ENCODE measurements at places on chromosomes 12 and 14. TPM values are rescaled to one million over a fixed set of nuclear protein-coding genes. Genes with fewer than 3 reads are reported as not detected.

NUAK1 gene
- 9.6 TPM for total RNA-seq

SELPLG gene
- 5.3 TPM for total RNA-seq

GARIN6 gene
- not detected for total RNA-seq

KRT83 gene
- total RNA-seq: not detected

SLC38A2 gene
- total RNA-seq: 264 TPM

DNAI7 gene
- 1.5 TPM for total RNA-seq

DNA sequence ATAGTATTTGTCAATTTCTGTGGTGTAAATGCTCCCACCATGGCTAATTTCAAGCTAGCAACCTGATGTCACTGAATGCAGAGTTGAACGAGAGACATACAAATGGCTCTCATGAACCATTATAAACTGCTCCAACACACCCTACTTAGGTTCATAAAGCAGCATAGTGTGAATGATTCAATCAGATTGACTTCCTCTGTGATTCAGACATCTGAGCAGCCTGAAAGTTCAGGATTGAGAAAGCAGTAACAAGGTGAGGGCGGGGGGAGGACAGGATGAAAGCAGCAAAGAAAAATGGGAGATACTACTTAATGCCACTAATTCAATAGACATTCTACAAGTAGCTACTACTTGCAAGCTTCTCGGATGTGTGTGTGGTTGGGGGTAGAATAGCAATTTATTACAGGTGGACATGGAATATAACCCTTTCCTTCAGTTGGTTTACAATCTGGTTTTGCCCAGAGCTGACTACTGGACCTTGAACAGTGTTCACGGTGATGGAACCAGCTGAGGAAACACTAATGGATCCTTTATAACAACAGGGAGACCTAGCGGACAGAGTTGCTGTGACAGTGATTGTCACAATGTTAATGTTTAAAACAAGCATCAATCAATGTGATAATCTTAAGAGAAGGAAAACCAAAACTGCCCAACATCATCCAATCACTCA is 52.5 kb upstream of the PELI2 start:
- H3K27ac ChIP-seq: no peak overlapping the region
- no peaks in the 10 kb centered on the region for H3K27me3 ChIP-seq
- no peak overlapping the region for H3K4me3 ChIP-seq
- DNase-seq: no peak

DNA sequence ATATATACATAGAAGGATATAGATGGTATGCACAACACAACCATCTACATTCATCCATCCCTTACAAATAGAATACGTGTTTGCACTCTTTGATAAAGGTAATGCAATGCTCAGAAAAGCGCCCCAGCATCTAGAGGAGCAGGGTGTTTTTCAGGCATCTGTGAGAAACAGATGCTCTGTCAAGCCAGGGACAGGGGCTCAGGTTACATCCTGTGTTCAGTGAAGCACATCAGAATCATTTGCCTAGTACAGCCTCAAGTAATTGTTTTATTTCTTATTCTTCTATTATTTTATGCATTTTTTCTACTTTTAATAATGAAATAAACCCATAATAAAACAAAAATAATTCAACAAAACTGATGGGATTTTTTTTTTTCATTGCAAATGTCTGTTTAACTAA is 50.5 kb upstream of the HIF1A start:
- no peaks in the 10 kb centered on the region for H3K36me3 ChIP-seq
- DNase-seq: no peak
- no peaks in the 10 kb centered on the region for H3K4me1 ChIP-seq
- H3K4me3 ChIP-seq: no peak overlapping the region
- no peaks in the 10 kb centered on the region for H3K27me3 ChIP-seq

- H3K4me1 ChIP-seq: no peaks in the 10 kb centered on the region
- no peaks in the 10 kb centered on the region for H3K36me3 ChIP-seq
- no peaks in the 10 kb centered on the region for H3K27me3 ChIP-seq
- no peak overlapping the region for H3K27ac ChIP-seq
- no peak for DNase-seq
Measured at GRCh38 chr12:111936869-111937268, 76.1 kb downstream of the TMEM116 start.

GRCh38 chr14:21825149-21825743 is 151.6 kb upstream of the OR4E1 start:
- DNase-seq: no peak
- H3K4me3 ChIP-seq: no peak overlapping the region
- H3K4me1 ChIP-seq: no peaks in the 10 kb centered on the region
- H3K27ac ChIP-seq: no peak overlapping the region

GRCh38 chr14:100203962-100204834 is 34.7 kb upstream of the YY1 start:
- no peaks in the 10 kb centered on the region for H3K4me1 ChIP-seq
- no peak for DNase-seq
- no peaks in the 10 kb centered on the region for H3K36me3 ChIP-seq
- no peaks in the 10 kb centered on the region for H3K27me3 ChIP-seq
- H3K4me3 ChIP-seq: no peak overlapping the region
- no peak overlapping the region for H3K27ac ChIP-seq

DNA sequence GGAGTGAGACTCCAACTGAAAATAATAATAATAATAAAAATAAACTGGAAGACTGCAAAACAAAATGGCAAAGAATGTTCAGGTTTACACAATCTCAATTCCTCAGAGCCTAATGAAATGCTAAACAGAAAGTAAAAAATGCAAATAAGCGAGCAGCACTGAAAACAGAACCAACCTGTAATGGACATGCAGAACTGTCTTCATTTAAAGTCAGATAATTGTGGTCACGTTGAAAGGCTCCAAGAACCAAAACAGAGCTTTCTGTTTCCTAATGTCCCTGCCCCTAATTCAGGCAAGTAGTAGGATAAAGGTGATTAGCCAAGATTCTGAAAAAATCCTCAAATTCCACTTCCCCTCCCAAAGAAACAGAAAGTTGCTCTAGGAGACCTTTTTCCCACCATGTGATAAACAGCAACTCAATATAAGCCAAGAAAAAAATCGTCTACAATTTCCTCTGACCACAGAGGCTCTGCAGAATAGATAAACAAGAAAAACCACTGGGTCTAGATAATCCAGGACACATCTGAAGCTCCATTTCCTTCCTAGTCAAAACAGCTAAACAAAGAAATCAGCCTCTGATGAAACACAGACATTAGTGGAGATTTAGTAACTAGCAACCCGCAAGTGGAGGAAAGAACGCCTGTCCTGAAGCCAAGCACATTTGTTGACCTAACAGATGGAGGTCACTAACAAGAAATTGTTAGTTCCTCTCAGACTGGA is 3.0 kb downstream of the MIS18BP1 start:
- H3K4me1 ChIP-seq: no peaks in the 10 kb centered on the region
- H3K27ac ChIP-seq: peak overlapping the region; percentile 1
- H3K4me3 ChIP-seq: no peak overlapping the region
- no peaks in the 10 kb centered on the region for H3K27me3 ChIP-seq

DNA sequence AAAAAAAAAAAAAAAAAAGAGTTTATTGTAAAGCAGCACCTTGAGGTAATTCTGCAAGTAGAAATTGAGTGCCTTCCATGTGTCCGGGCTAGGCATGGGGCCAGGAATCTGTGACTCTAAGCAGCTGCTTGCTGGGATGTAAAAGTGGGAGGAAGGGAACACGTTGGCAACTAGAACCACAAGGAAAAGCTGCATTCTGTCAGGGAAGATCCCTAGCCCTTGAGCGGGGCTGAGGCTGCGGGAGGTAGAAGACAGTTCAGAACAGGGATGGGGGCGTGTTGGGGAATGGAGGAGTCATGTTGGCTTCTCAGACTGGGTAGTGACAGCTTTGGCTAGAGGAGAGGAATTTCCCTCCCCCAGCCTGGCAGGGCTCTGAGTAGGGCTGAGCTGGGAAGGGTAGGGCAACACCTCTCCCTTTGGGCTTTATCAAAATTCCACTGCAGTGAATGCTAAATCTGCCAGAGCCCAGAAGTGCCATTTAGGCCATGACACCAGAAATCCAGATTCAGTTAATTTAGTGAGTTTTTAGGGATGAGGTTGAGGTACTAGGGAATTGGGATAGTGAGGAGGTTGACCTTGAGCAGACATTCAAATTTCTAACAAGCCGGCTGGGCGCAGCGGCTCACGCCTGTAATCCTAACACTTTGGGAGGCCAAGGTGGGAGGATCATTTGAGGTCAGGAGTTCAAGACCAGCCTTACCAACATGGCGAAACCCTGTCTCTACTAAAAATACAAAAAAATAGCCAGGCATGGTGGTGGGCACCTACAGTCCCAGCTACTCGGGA is 3.4 kb upstream of the TRAFD1 start:
- no peaks in the 10 kb centered on the region for H3K36me3 ChIP-seq
- peak; percentile 65 for DNase-seq
- no peaks in the 10 kb centered on the region for H3K4me1 ChIP-seq
- no peak overlapping the region for H3K4me3 ChIP-seq

- no peak for DNase-seq
- peaks cover 20% of the 10 kb centered on the region for H3K27me3 ChIP-seq
- peaks cover 15% of the 10 kb centered on the region for H3K4me1 ChIP-seq
- peak overlapping the region; percentile 28 for H3K4me3 ChIP-seq
- H3K27ac ChIP-seq: no peak overlapping the region
Measured at GRCh38 chr14:69572030-69572840, 2.4 kb downstream of the CCDC177 start.

- no peak for DNase-seq
- H3K27me3 ChIP-seq: no peaks in the 10 kb centered on the region
- no peak overlapping the region for H3K27ac ChIP-seq
- no peak overlapping the region for H3K4me3 ChIP-seq
- no peaks in the 10 kb centered on the region for H3K36me3 ChIP-seq
Measured at GRCh38 chr12:2355198-2355597, 302.4 kb downstream of the CACNA1C start.

DNA sequence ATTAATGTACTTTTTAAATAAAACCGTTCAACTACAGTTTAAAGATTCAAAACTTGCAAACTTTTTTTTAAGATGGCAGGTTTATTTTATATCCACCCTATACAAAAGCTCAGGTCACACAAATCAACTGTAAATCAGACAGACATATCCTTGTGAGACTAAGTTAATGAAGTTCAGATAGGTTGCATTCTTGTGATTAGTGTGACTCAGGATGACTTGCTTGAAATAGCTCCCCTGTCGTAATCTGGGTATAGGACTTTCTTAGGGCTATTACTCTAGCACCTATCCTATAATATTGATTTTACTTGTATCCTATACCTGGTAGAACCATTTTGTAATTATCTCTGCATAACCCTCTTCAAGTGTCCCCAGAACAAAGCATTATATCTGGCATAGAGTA is 9.5 kb upstream of the PRKD1 start:
- no peaks in the 10 kb centered on the region for H3K4me1 ChIP-seq
- no peaks in the 10 kb centered on the region for H3K36me3 ChIP-seq
- H3K4me3 ChIP-seq: no peak overlapping the region
- H3K27ac ChIP-seq: no peak overlapping the region
- DNase-seq: no peak

DNA sequence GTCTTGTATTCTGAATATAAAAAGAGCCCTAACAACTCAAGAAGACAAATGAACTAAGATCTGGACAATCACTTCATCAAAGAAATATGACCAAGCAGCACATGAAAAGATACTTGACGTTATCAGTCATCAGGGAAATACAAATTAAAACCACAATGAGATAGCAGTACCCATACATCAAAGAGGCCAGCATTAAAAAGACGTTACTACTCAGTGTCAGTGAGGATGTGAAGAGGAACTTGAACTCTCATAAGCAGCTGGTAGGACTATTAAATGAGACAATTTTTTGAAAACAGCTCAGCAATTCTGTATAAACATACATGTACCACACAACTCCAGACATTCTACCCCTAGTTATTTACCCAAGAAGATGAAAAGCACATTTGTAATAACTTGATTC is 55.9 kb downstream of the FERMT2 start:
- no peaks in the 10 kb centered on the region for H3K4me1 ChIP-seq
- H3K27me3 ChIP-seq: no peaks in the 10 kb centered on the region
- H3K4me3 ChIP-seq: no peak overlapping the region
- H3K36me3 ChIP-seq: no peaks in the 10 kb centered on the region

DNA sequence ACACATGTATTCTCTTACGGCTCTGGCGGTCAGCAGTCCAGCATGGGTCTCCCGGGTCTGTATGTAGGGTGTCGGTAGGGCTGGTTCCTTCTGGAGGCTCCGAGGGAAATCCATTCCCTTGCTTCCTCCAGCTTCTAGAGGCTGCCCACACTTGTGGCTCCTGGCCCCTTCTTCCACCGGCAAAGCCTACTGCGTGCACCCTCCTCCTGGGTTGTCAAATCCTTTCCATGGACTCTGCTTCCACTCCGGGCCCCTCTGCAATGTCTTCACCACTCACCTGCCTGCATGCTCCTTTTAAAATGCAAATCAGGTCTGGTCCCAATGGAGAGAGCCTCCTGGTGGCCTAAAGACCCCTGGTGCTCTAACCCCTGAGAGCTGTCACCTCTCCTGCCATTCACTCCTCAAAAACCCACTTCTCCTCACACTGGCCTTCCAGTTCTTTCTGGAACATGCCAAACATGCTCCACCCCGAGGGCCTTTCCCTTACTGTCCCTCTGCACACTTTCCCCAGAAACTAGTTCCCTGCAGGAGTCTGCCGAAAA is 108.5 kb downstream of the DICER1 start:
- no peaks in the 10 kb centered on the region for H3K27me3 ChIP-seq
- H3K36me3 ChIP-seq: no peaks in the 10 kb centered on the region
- no peak for DNase-seq

DNA sequence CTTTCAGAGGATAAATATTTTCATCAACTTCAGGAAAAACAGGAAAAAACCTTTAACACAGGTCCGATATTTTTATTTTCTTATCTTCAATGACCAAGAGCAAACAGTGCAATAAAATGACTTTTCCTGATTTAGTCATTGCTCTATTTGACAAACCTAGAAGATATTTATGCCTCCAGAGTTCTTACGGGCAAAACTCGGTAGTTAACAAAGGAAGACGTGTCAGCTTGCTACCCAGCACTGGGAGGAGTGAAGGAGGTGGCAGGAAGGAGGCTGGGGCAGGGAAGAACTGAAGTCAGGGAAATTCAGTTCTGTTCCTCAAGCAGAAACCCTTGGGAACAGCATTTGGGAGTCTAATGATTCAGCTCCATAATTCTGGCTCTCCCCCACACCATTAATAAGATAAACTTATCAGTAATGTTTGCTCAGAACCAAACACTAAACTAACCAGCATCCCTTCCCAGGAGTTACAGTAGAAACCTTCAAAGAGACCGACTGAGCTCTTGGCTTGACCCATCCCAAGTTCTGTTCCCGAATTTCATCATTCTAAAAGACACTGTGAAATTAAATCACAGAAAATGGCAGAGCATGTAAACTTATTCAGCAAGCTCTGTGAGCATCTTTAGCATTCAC is 163.3 kb downstream of the APAF1 start:
- DNase-seq: no peak
- H3K4me3 ChIP-seq: no peak overlapping the region
- H3K27ac ChIP-seq: no peak overlapping the region
- no peaks in the 10 kb centered on the region for H3K4me1 ChIP-seq
- no peaks in the 10 kb centered on the region for H3K36me3 ChIP-seq
- H3K27me3 ChIP-seq: no peaks in the 10 kb centered on the region

- no peaks in the 10 kb centered on the region for H3K36me3 ChIP-seq
- H3K27me3 ChIP-seq: no peaks in the 10 kb centered on the region
- H3K4me3 ChIP-seq: no peak overlapping the region
- peaks cover 82% of the 10 kb centered on the region for H3K4me1 ChIP-seq
- DNase-seq: peak; percentile 49
Measured at GRCh38 chr14:99574099-99574880, 29.7 kb downstream of the CCDC85C start.

GRCh38 chr12:15364221-15365160 is 42.2 kb downstream of the PTPRO start:
- H3K4me3 ChIP-seq: no peak overlapping the region
- H3K4me1 ChIP-seq: no peaks in the 10 kb centered on the region
- H3K27me3 ChIP-seq: no peaks in the 10 kb centered on the region
- peak; percentile 5 for DNase-seq
- H3K27ac ChIP-seq: no peak overlapping the region
